ENCODE measurements at places on chromosomes 5 and 9.

DNA sequence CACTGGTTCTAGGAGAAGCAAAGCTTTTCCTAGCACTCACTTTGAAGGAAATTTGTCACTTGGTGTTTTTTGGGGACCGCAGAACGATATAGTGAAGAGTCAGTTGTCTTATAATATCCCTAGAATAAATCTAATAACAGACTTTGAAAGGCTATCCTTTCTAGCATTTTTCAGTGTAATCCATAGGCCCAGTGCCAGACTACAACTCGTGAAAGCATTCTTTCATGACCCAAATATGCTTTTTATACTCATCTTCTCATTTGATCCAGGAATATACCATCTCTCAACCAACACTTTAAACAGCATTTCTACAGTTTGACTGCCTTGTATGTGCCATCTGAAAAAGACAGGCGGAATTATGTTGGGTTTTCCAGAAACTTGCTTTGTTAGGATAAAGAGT is 104.0 kb downstream of the ERCC6L2 start:
- peaks cover 23% of the 10 kb centered on the region for H3K36me3 ChIP-seq
- H3K27me3 ChIP-seq, result no peaks in the 10 kb centered on the region
- no peak for DNase-seq

DNA sequence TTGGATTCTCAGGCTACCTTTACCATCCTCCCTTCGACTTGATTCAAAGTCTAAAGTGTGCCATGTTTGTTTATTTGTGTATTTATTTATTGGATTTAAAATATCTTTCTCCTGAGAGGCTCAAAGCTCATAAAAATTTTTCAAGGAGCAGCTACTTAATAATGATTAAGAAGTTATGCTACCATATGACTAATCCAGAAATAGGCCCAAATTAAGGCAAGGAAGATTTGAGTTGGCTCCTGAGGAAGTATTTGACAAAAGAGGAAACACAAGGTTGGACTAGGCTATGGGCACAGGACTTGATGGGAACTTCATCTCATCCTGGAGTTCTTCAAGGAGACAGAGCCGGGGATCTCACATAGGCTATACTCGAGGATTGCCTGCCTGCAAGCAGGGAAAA is 22.4 kb upstream of the PPP2CA start:
- peaks cover 17% of the 10 kb centered on the region for H3K4me1 ChIP-seq
- DNase-seq, result no peak
- H3K36me3 ChIP-seq, result no peaks in the 10 kb centered on the region
- no peaks in the 10 kb centered on the region for H3K27me3 ChIP-seq
- H3K4me3 ChIP-seq, result no peak overlapping the region

- no peak overlapping the region for H3K27ac ChIP-seq
- no peaks in the 10 kb centered on the region for H3K36me3 ChIP-seq
- no peaks in the 10 kb centered on the region for H3K4me1 ChIP-seq
- DNase-seq, result no peak
Measured at GRCh38 chr5:82584631-82585030, 306.5 kb upstream of the RPS23 start.

DNA sequence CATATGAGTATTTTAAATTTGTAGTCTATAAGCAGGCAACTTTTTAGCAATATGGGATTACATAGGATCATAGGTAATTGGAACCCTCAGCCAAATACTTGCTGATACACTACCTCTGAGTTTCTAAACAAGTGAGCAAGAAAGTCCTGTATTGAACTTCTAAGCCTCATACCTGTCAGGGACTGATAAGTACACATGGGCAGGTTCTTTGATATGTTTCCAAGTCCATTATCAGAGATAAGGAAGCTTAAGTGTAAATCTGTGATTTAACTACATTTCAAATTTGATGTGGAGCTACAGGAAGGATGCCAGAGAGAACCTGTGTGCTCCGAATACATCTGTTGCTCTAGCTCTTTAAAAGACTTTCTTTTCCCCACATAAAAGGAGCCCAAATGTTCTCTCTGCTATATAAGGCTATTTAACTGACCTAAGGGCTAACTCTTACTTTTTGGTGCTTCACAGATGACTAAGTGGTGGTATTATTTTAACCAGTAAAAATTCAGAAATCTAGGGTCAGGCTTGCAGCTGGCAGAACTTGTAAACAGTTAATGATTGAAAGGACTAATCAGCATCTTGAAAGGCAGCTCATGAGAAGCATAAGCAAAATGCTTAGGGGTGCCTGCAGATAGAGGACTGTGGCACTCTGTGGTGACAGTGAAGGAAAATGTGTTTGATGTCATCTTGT is 228.6 kb downstream of the NR3C1 start:
- DNase-seq, result no peak
- no peak overlapping the region for H3K4me3 ChIP-seq
- no peak overlapping the region for H3K27ac ChIP-seq
- peaks cover 5% of the 10 kb centered on the region for H3K4me1 ChIP-seq
- H3K36me3 ChIP-seq, result no peaks in the 10 kb centered on the region

- peaks cover 88% of the 10 kb centered on the region for H3K36me3 ChIP-seq
- no peak overlapping the region for H3K4me3 ChIP-seq
- H3K4me1 ChIP-seq, result peaks cover 8% of the 10 kb centered on the region
- no peaks in the 10 kb centered on the region for H3K27me3 ChIP-seq
- peak overlapping the region; percentile 73 for H3K27ac ChIP-seq
Measured at GRCh38 chr9:738209-738915, 103.1 kb upstream of the DMRT1 start.

DNA sequence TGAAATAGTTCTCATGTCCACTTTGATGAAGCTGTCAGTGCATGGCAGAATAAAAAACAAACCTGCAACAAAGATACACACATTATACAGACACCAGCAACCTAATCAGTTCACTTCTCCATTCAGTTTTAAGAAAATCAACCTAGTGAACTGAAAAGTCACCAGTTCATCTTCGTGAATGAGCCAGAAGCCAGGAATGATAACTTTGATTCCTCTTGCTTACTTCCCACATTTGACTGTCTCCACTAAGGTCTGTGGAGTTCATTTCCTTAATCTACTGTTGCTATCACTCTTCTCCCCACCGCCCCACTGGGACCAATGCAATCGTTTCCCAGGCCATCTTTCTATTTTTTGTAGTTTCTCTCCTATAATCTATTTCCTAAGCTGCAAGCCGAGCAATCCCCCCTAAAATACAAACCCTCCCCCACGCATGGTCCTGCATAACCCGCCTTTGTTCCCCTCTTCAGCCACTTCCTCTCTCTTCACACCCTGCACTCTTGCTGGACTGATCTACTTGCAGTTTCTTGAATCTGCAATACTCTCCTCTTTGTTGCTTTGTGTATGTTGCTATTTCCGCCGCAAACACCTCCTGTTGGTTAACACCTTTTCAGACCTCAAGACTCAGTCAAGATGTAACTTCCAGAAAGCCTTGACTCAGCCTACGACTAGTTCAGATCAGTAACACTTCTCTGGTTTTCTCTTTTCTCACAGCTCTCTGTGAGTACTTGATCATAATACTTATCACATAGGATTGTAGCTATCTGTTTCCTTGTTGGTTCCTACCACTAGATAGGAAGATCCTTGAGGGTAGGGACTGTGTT is 16.6 kb downstream of the STOM start:
- peaks cover 36% of the 10 kb centered on the region for H3K36me3 ChIP-seq
- H3K27me3 ChIP-seq, result no peaks in the 10 kb centered on the region
- peak overlapping the region; percentile 49 for H3K27ac ChIP-seq
- H3K4me1 ChIP-seq, result peaks cover 48% of the 10 kb centered on the region
- H3K4me3 ChIP-seq, result no peak overlapping the region

DNA sequence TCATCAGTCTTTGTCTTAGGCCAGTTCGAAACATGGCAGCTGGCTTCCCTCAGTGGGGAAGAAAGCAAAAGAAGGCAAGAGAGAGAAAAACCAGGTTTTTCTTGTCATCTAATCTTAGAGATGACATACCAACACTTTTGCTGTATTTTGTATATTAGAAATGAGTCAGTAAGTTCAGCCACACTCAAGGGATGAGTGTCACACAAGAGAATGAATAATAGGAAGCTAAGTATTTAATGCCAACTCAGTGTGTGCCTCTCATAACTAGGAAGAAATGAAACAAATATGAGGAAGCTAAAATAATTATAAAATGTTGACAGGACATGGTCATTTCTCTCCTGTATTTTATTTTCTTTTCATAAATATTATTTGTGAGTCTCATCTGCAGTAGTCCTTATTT is 65.3 kb downstream of the CDH12 start:
- DNase-seq, result no peak
- H3K4me3 ChIP-seq, result no peak overlapping the region
- no peaks in the 10 kb centered on the region for H3K4me1 ChIP-seq
- no peak overlapping the region for H3K27ac ChIP-seq

DNA sequence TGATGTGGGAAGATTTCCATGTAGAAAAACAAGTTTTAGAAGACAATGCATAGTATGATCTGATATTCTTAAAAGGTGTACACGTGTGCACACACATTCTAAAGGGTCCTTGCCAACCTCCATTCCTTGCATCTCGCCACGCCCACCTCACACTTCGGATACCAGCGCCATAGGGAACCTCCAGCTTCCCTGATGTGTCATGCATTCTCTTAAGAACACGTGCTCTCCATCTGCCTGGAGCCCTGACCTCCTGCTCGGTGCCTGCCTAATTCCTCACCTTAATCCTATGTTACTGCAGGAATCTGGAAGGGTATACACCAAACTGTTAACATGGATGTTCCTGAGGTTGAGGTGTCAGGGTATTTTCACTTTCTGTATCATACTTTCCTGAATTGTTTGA is 63.1 kb downstream of the PTCD2 start:
- H3K4me1 ChIP-seq, result peaks cover 33% of the 10 kb centered on the region
- H3K27ac ChIP-seq, result no peak overlapping the region
- H3K36me3 ChIP-seq, result no peaks in the 10 kb centered on the region

DNA sequence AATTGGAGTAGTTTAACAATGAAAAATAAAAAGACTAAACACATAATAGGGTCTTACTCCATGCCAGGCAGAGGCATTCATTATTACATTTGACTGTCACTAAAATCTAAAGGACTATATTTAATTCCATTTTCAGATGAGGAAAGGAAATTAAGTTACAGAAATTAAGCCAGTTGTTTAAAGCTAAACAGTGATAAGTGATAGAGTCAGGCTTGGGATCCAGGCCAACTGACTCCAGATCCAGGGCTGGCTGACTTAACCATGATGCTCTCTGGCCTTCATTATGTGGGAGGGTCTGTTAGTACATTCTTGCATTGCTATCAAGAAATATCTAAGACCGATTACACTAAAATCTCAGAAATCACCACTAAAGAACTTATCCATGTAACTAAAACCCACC is 107.2 kb downstream of the ARHGEF28 start:
- H3K27me3 ChIP-seq, result no peaks in the 10 kb centered on the region
- no peak overlapping the region for H3K27ac ChIP-seq
- H3K36me3 ChIP-seq, result no peaks in the 10 kb centered on the region

- no peak for DNase-seq
- no peaks in the 10 kb centered on the region for H3K27me3 ChIP-seq
- no peak overlapping the region for H3K4me3 ChIP-seq
- H3K27ac ChIP-seq, result no peak overlapping the region
- H3K4me1 ChIP-seq, result no peaks in the 10 kb centered on the region
- H3K36me3 ChIP-seq, result no peaks in the 10 kb centered on the region
Measured at GRCh38 chr5:116562669-116563068, 12.0 kb downstream of the SEMA6A start.

DNA sequence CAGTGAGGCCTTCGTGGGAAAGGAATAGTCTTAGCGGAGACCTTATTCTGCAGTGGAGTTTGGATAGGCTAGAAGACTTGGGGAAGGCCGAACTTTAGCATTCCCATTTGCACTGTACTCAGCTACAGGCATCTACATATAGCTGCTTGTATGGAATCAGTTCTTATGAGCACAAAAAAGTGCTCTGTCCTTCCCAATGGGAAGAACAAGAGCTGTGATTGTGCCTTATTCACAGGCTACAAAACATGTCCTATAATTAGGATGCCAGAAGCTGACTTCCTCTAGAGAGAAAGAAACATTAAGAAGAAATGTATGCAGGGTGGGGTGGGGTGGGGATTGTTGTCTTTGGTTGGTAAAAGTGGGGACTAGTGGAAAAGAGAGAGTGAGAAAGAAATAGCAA is 154.7 kb downstream of the ATP10B start:
- H3K27ac ChIP-seq, result no peak overlapping the region
- no peak overlapping the region for H3K4me3 ChIP-seq
- H3K27me3 ChIP-seq, result no peaks in the 10 kb centered on the region
- H3K4me1 ChIP-seq, result no peaks in the 10 kb centered on the region
- no peaks in the 10 kb centered on the region for H3K36me3 ChIP-seq

- H3K36me3 ChIP-seq, result no peaks in the 10 kb centered on the region
- no peak overlapping the region for H3K27ac ChIP-seq
- peaks cover 79% of the 10 kb centered on the region for H3K27me3 ChIP-seq
- H3K4me1 ChIP-seq, result no peaks in the 10 kb centered on the region
Measured at GRCh38 chr9:135341612-135342169, 137.9 kb upstream of the PPP1R26 start.

GRCh38 chr5:124512236-124512635 is 234.2 kb downstream of the ZNF608 start:
- H3K27ac ChIP-seq, result no peak overlapping the region
- no peaks in the 10 kb centered on the region for H3K36me3 ChIP-seq

DNA sequence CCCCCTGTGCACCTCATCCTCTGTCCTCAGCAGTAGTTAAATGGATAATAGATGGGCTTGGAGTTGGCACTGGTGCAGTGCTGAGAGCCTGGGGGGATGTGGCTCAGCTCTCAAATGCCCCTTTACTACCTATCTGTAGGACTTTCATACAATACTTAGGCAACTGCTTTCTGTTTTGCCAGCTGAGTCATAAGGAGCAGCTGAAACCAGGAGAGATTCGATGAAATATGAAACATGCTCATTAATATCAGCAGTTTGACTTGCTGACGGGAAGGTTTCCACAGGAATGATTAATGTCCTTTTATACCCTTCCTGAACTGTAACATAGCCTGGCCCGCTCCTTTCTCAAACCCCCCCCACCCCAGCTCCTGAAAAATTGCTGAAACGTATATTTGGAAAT is 142.6 kb downstream of the SAXO1 start:
- no peaks in the 10 kb centered on the region for H3K27me3 ChIP-seq
- H3K4me3 ChIP-seq, result no peak overlapping the region
- H3K36me3 ChIP-seq, result no peaks in the 10 kb centered on the region
- H3K27ac ChIP-seq, result no peak overlapping the region
- no peak for DNase-seq
- no peaks in the 10 kb centered on the region for H3K4me1 ChIP-seq

GRCh38 chr9:85142968-85143367 is 473.4 kb downstream of the NTRK2 start:
- no peak for DNase-seq
- H3K4me3 ChIP-seq, result no peak overlapping the region
- H3K27me3 ChIP-seq, result no peaks in the 10 kb centered on the region
- H3K4me1 ChIP-seq, result peaks cover 18% of the 10 kb centered on the region
- H3K36me3 ChIP-seq, result no peaks in the 10 kb centered on the region
- H3K27ac ChIP-seq, result no peak overlapping the region

GRCh38 chr9:114484215-114484853 is 20.9 kb downstream of the WHRN start:
- H3K27me3 ChIP-seq, result no peaks in the 10 kb centered on the region
- no peaks in the 10 kb centered on the region for H3K36me3 ChIP-seq
- no peak for DNase-seq
- H3K4me3 ChIP-seq, result no peak overlapping the region
- H3K4me1 ChIP-seq, result peaks cover 10% of the 10 kb centered on the region

GRCh38 chr9:69649566-69650250 is 22.5 kb downstream of the APBA1 start:
- H3K27ac ChIP-seq, result no peak overlapping the region
- H3K4me1 ChIP-seq, result peaks cover 2% of the 10 kb centered on the region
- no peak overlapping the region for H3K4me3 ChIP-seq
- no peaks in the 10 kb centered on the region for H3K27me3 ChIP-seq
- DNase-seq, result no peak

Data from suprapubic skin (tissue), 4 donors.